Naive thymus-derived CD4-positive, alpha-beta T cell (primary cell): ENCODE measurements at places on chromosomes 5 and 9. TPM values are rescaled to one million over a fixed set of nuclear protein-coding genes. Genes with fewer than 3 reads are reported as not detected.

IFNA21 gene
- not detected for total RNA-seq

PCDHGA2 gene
- 0.08 and 0.15 TPM in 2 replicates for total RNA-seq

ZCCHC7 gene
- total RNA-seq: 23.2 and 26.1 TPM in 2 replicates

AHRR gene
- 1.4 TPM for total RNA-seq

NUTM2G gene
- not detected for total RNA-seq

SOHLH1 gene
- not detected for total RNA-seq

PCDHGB7 gene
- total RNA-seq: 0.16 TPM

SMU1 gene
- 25.5 and 25.6 TPM in 2 replicates for total RNA-seq

PCDHAC1 gene
- not detected for total RNA-seq

LRRC19 gene
- total RNA-seq: not detected in 2 replicates

PIGO gene
- 30.9 TPM for total RNA-seq

KCNV2 gene
- total RNA-seq: not detected

CTSL gene
- 61.1 TPM for total RNA-seq

INSL4 gene
- total RNA-seq: not detected in 2 replicates

CCNO gene
- total RNA-seq: not detected
